Temporal lobe (tissue), 4 donors: ENCODE measurements at places on chromosomes 13 and 19. TPM values are rescaled to one million over a fixed set of nuclear protein-coding genes. Genes with fewer than 3 reads are reported as not detected.

The SLITRK6 gene
- total RNA-seq = 0.74 TPM

The LRFN3 gene
- 8.4 TPM for total RNA-seq

The MCEMP1 gene
- not detected for total RNA-seq

The KIR2DL3 gene
- not detected for total RNA-seq
